Activated T-helper 2 cell treated with anti-CD3 and anti-CD28 coated beads, Interferon-gamma antibody, Interleukin-2, Interleukin-4, amounts not matched to agents 10 μg/mL and 5 μg/mL and 100 μg/mL, durations not matched to agents 14 hours and 24 hours and 36 hours (primary cell): ENCODE measurements at places on chromosomes 16 and 17. TPM values are rescaled to one million over a fixed set of nuclear protein-coding genes. Genes with fewer than 3 reads are reported as not detected.

DNA sequence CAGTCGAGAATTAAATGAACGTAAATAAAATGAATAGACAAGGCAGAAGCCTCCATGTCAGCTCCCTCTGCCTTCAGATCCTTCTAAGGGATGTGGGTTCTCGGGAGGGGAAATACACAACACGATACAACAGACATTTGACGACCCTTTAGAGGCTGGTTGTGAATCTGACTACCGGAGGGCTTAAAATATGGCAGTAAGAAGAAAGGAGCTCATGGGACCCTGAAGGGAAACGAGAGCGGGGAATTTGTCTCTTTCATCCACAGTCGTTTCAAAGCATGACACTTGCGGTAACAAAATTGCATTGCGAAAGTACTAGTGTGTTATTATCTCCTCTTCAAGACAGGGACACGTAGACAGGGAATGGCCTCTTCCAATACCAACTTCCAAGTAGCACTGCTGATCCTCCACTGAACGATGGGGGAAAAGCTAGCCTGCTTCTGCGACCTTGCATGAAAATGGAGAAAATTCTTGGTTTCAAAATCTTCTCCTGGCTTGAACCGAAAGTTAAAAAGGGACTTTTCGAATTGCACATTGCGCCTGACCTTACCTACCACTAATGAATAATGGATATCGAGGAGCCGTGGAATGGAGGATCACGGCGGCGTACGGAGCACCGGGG, 1.2 kb upstream of the TNRC6C start:
- H3K4me3 ChIP-seq = peak overlapping the region; percentile 90
- peak overlapping the region; percentile 76 for H3K27ac ChIP-seq
- peaks cover 32% of the 10 kb centered on the region for H3K4me1 ChIP-seq
- H3K27me3 ChIP-seq = peaks cover 45% of the 10 kb centered on the region

DNA sequence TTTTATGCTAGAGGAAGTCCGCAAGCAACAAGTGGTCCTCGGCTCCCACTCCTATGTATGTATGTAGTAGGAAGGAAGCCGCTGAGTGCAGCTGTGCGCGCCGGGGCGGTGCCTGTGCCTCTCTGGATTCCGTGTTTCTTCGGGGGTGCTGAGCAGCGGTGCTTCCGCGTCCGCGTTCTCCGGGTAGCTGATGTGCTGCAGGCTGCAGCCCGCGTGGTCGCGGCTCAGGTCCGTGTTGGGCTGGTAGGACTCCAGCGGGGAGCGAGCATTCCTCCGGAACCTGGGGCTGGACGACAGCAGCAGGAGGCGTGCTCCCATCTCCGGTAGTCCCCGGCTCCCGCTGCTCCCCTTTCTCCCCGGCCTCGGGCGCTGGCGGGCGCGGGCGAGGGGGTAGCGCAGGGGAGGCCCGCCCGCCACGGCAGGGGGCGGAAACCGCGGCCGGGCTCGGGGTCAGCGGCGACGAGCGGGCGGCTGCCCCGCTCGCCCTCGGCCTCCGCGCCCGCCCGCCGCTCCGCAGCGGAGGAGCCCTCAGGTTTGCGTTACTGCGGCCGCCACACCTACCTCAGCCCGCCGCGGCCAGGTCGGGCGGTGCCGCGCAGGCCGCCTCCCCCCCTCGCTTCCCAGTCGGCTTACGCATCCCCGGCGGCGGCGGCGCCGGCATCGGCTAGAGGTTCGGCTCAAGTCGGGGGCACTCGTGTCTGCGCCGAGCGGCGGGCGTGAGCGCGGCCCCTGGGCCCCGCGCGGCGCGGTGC, 487 bp downstream of the C17orf67 start:
- H3K36me3 ChIP-seq = peaks cover 47% of the 10 kb centered on the region
- H3K4me3 ChIP-seq = peak overlapping the region; percentile 94
- H3K27ac ChIP-seq = peak overlapping the region; percentile 85

CPNE7 gene
- 19.8 and 25.7 TPM in 2 replicates for total RNA-seq

MMP25 gene
- total RNA-seq = 7.7 TPM in 2 replicates

- no peak overlapping the region for H3K4me3 ChIP-seq
- H3K36me3 ChIP-seq = peaks cover 3% of the 10 kb centered on the region
- no peak for DNase-seq
- no peak overlapping the region for H3K27ac ChIP-seq
- peaks cover 32% of the 10 kb centered on the region for H3K27me3 ChIP-seq
These were observed 37.5 kb upstream of the BHLHA9 start for GRCh38 chr17:1232786-1233185.

DNA sequence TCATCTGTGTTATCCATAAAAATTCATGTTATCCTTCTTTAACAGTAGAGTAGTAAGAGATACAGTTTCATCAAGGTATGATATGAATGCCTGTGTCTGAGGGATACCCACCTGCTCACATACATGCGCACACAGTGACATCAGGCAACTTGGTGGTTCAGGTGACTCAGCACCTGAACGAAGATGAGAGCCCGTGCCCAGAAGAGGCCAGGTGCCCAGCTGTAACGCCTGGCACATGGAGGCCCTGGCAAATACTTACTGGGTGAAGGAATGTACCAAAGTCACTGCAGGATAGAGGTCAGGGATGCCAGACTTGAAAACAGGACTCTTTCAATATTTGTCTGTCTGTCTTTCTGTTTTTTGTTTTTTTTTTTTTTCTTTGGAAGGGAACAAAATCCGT, 72.6 kb upstream of the LGALS9 start:
- H3K4me1 ChIP-seq = peaks cover 19% of the 10 kb centered on the region
- H3K36me3 ChIP-seq = peaks cover 35% of the 10 kb centered on the region
- H3K4me3 ChIP-seq = no peak overlapping the region

GRCh38 chr17:38731526-38732294, 1.6 kb downstream of the CISD3 start:
- no peak for DNase-seq
- no peaks in the 10 kb centered on the region for H3K27me3 ChIP-seq
- peaks cover 64% of the 10 kb centered on the region for H3K4me1 ChIP-seq
- H3K36me3 ChIP-seq = peaks cover 37% of the 10 kb centered on the region

DNA sequence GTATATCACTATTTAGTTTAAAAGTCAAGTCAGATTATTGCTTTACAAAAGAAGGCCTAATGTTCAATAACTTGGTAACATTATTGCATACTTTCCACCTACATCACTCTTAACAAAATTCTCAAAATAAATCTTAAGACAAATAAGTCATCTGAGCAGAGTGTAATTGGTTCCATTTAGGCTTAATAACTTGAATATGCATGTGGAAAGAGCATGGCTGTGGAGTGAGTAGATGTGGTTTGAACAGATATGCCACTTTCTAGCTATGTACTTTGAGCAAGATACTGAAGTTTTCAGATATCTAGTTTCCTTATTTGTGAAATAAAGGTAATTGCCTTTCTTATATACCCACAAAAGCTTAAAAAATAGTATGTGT, 6.7 kb upstream of the EVI2A start:
- no peak for DNase-seq
- H3K27ac ChIP-seq = peak overlapping the region; percentile 34
- H3K27me3 ChIP-seq = no peaks in the 10 kb centered on the region

DNA sequence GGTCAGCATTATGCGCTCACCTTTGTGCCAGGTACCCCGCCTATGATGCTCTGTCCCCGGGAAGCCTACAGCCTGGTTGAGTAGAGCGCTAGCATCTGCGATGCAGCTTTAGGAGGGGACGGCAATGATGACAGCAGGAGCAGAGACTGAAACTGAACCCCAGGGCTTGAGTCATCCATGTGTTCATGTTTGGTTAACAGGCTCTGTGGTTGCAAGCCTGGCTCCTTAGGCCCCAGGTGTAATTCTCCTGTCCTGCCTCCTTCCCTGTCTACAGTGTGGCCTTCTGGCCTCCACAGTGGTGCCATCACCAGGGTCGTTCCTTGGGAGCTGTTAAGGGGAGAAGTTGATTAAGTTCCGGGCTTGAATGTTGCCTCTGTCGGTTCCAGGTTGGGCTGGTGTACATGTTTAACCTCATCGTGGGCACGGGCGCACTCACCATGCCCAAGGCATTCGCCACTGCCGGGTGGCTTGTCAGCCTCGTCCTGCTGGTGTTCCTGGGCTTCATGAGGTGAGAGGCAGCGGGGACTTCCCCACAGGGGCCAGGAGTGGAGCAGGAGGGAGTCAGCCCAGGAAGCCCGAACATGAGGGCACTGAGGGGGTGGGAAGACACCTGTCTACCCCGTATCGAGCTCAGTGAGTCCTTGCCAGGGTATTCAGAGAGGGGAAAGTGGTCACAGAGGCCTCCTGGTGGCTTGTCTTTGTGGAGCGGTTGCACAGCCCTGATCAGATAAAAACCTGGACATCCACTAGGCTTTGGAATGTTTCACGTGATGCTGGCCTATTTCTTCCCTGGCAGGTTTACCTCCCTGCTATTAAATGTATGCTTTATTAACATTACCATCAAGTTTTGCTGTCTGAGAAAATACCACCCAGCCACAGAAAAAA, 9.2 kb upstream of the NAT9 start:
- no peak for DNase-seq
- no peaks in the 10 kb centered on the region for H3K27me3 ChIP-seq
- H3K4me1 ChIP-seq = peaks cover 37% of the 10 kb centered on the region
- H3K27ac ChIP-seq = peak overlapping the region; percentile 47
- H3K36me3 ChIP-seq = peaks cover 40% of the 10 kb centered on the region

RTN4RL1 gene
- 0.25 and 0.51 TPM in 2 replicates for total RNA-seq

DBNDD1 gene
- 0.43 and 0.69 TPM in 2 replicates for total RNA-seq

GRCh38 chr17:82358465-82359350, at the start of gene TEX19:
Gene TEX19 (plus strand): TSS chr17:82359247. CDS start chr17:82362151, 2,904 bp downstream.
- peaks cover 7% of the 10 kb centered on the region for H3K4me1 ChIP-seq
- peak within 1 kb of the TSS; percentile 7 for H3K27ac ChIP-seq
- no peak within 1 kb of the TSS for H3K4me3 ChIP-seq
- peaks cover 14% of the 10 kb centered on the region for H3K27me3 ChIP-seq
- H3K36me3 ChIP-seq = no peaks in the 10 kb centered on the region

CDH11 gene
- not detected in 2 replicates for total RNA-seq

MYH2 gene
- total RNA-seq = not detected in 2 replicates

CHST5 gene
- not detected in 2 replicates for total RNA-seq

DNA sequence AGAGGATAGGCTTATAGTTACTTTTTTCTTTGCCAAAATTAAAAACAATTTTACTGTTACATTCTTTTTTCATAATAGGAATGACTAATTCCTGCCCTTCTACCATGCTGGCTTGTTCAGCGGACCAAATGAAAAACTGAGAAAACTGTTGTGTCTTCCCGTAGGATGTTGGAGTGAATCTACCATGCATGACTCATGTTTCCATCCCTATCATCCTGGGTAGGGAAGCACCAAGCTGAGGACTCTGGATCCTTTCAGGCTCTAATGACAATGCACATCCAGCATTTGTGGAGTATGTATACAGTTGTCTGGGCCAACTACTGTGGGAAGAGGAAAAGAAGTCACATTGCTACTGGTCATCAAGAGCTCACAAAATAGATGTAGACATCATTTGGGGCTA, 41.1 kb upstream of the DHX8 start:
- no peak overlapping the region for H3K27ac ChIP-seq
- H3K4me3 ChIP-seq = no peak overlapping the region
- peaks cover 5% of the 10 kb centered on the region for H3K27me3 ChIP-seq
- no peaks in the 10 kb centered on the region for H3K36me3 ChIP-seq

DNA sequence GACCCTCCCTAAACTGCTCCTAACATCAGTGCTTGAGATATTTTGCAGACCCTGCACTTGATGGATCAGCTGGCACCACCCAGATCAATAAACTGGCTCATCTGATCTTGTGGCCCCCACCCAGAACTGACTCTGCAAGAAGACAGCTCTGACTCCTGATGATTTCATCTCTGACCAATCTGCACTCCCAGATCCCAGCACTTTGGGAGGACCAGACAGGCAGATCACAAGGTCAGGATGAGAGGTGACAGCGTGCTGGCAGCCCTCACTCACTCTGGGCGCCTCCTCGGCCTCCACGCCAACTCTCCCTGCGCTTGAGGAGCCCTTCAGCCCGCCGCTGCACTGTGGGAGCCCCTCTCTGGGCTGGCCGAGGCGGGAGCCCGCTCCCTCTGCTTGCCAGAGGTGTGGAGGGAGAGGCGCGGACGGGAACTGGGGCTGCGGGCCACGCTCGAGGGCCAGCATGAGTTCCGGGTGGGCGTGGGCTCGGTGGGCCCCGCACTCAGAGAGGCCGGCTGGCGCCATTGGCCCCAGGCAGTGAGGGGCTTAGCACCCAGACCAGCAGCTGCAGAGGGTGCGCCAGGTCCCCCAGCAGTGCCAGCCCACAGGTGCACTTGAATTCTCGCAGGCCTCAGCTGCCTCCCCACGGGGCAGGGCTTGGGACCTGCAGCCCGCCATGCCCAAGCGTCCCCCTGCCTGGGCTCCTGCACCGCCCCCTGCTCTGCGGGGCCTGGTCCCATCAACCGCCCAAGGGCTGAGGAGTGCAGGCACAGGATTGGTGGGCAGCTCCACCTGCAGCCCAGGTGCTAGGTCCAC, 2.4 kb upstream of the C16orf54 start:
- peaks cover 25% of the 10 kb centered on the region for H3K36me3 ChIP-seq
- H3K4me1 ChIP-seq = peaks cover 28% of the 10 kb centered on the region
- no peak overlapping the region for H3K27ac ChIP-seq
- DNase-seq = no peak
- H3K4me3 ChIP-seq = no peak overlapping the region

C1QL1 gene
- total RNA-seq = 0.41 and 0.48 TPM in 2 replicates

GRCh38 chr17:27762527-27763305, 37.6 kb downstream of the NOS2 start:
- H3K36me3 ChIP-seq = no peaks in the 10 kb centered on the region
- no peaks in the 10 kb centered on the region for H3K4me1 ChIP-seq
- H3K27ac ChIP-seq = no peak overlapping the region
- no peaks in the 10 kb centered on the region for H3K27me3 ChIP-seq
- H3K4me3 ChIP-seq = no peak overlapping the region

GRCh38 chr17:4786516-4786915, 352 bp upstream of the VMO1 start:
- peaks cover 21% of the 10 kb centered on the region for H3K4me1 ChIP-seq
- H3K27ac ChIP-seq = no peak overlapping the region
- H3K36me3 ChIP-seq = no peaks in the 10 kb centered on the region

GRCh38 chr17:73973586-73974409, 229.7 kb upstream of the RPL38 start:
- H3K27ac ChIP-seq = no peak overlapping the region
- no peaks in the 10 kb centered on the region for H3K36me3 ChIP-seq
- no peaks in the 10 kb centered on the region for H3K4me1 ChIP-seq

NAGPA gene
- total RNA-seq = 9.8 and 11.1 TPM in 2 replicates

GRCh38 chr17:32777922-32778321, 99.0 kb downstream of the MYO1D start:
- no peak for DNase-seq

GCGR gene
- total RNA-seq = not detected in 2 replicates

DNA sequence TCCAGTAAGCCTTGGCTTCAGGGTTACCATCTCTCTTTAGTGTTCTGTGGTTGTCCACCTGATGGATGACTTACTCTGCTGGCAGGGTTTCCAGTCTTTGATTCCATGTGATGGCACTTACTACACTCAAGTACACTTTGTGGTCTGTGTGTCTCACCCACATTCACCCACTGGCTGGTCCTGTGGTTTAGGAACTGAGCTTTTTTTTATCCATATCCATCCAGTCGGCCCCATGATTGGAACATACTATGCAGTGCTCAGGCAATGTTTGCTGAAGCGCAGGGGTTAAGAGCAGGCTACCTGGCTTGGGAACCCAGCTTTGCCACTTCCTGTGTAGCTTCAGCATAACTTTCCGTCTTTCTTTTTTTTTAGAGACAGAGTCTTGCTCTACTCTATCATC, 2.8 kb upstream of the FUS start:
- H3K27ac ChIP-seq = peak overlapping the region; percentile 67
- H3K27me3 ChIP-seq = no peaks in the 10 kb centered on the region
- peaks cover 15% of the 10 kb centered on the region for H3K4me1 ChIP-seq
- peak overlapping the region; percentile 6 for H3K4me3 ChIP-seq
- H3K36me3 ChIP-seq = peaks cover 16% of the 10 kb centered on the region

TMED6 gene
- total RNA-seq = 1.8 and 1.9 TPM in 2 replicates

GRCh38 chr17:7045492-7046126, 1.7 kb upstream of the SLC16A11 start:
- peak overlapping the region; percentile 75 for H3K4me3 ChIP-seq
- DNase-seq = no peak

GRCh38 chr17:49349541-49349940, 12.5 kb downstream of the ZNF652 start:
- H3K36me3 ChIP-seq = peaks cover 24% of the 10 kb centered on the region
- peaks cover 26% of the 10 kb centered on the region for H3K4me1 ChIP-seq
- H3K4me3 ChIP-seq = no peak overlapping the region
- H3K27me3 ChIP-seq = peaks cover 25% of the 10 kb centered on the region
- no peak overlapping the region for H3K27ac ChIP-seq
- DNase-seq = no peak

CHST4 gene
- total RNA-seq = 0.09 TPM in 1 of 2 replicates, not detected in the other
